ENCODE measurements at places on chromosomes 1 and 21.

DNA sequence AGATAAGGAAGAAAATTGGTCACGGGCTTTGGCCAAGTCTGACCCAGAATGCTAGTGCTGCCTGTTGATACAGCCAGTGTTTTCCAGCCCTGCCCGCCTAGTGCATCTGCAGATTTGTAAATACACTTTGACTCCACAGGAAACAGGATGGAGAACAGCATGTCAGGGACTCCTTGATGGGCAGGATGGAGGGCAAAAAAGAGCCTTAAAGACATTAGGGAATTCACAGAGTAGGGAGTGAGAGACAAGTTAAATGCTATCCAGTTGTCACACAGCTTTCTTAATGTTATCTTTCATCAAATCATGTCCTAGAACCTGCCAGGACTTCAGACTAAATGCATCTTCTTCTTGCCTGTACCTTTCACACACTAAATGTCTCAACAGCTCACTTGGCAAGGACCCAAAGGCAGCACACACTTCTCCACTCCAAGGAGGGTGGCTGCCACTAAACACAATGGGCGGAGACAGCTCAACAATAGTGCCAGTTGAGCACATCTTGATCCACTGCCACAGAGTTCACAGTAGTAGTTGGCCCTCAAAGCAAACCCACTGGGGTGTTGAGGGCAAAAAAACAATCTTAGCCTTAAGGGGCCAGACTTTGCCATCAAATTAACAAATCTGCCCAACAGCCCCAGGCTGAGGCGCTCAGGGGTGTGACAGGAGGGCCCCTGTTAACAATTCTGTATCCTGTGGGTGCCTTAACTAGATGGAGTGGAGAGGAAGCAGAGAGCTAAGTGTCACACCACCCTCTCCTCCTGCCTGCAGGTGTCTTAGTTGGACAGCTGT, 2.7 kb downstream of the HIVEP3 start:
- no peak for DNase-seq

- no peak for DNase-seq
Measured at GRCh38 chr1:112067989-112068388, 78.5 kb upstream of the KCND3 start.

DNA sequence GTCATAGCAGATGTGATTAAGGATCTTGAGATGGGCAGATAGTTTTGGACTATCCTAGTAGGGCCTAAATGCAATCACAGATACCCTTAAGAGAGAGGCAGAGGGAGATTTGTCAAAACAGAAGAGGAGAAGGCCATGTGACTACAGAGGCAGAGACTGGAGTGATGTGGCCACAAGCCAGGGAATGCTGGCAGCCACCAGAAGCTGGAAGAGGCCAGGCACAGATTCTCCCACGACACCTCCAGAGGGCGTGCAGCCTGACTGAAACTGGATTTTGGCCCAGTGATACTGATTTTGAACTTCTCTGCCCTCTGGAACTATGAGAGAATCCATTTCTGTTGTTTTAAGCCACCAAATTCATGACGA, 52.1 kb upstream of the EPS8L3 start:
- DNase-seq, result no peak

GRCh38 chr1:61997123-61997522, 197.5 kb upstream of the L1TD1 start:
- DNase-seq, result no peak

DNA sequence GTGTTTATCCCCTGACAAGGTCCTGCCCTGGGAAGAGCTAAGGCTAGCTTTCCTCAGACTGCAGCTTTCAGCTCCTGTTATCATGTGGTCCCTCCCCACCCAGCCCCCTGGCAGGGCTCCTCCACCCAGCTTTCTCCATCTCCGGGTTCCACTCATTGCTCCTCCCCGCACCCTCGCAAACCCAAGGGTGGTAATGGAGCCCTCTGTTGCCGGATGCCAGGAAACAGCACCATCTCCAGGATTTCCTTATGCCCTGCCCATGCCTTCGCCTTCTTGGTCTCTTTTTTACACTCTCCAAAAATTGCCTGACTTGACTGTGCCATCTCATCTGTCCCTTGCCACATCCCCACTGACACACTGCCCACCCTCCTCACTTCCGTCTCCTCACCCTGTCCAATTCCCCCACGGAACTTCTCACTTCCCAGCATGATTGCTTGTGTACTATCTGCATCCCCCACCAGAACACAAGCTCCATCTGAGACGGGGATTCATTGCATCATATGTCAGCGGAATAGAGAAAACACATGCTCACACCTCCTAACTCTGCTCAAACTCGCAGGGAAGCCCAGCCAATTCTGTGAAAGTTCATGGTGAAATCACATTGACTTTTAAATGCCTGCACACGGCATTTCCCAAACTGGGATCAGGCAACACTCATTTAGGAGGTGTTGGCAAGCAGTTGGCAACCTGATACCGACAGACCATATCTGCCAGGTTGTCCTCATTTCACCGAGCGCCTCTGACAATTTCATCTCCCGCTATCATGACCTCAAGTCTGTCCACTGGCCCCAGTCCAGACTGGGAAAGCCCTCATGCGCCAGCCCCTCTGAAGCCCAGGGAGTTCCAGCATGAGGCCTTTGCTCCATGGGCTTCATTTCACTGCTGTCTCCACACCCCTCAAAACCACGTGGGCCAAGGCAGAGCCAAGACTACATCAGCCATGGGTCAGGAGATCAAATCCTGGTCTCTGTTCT, 201.1 kb downstream of the MATN1 start:
- no peak for DNase-seq

Data from activated CD8-positive, alpha-beta memory T cell treated with anti-CD3 and anti-CD28 coated beads for 48 hours (primary cell).